ENCODE measurements at places on chromosomes 1 and 21.

DNA sequence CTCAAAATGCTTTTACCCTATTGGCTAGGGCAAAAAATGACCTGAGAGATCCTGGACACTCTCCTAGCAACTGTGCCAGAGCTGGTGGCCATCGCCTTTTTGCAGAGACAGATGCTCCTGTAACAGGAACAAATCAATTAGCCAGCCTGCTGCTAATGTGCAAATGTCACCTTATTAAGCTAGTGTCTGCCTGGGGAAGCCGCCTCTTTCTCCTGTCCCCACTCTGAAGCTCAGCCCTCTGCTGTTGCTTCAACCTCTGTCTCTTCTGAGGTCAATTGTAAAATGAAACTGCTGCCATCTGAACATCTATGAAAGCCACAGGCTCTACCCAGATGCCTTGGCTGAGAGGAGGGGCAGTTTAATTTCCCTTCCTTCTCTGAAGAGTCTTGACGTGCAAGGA, 85.5 kb upstream of the CACNA1E start:
- no peak for DNase-seq

DNA sequence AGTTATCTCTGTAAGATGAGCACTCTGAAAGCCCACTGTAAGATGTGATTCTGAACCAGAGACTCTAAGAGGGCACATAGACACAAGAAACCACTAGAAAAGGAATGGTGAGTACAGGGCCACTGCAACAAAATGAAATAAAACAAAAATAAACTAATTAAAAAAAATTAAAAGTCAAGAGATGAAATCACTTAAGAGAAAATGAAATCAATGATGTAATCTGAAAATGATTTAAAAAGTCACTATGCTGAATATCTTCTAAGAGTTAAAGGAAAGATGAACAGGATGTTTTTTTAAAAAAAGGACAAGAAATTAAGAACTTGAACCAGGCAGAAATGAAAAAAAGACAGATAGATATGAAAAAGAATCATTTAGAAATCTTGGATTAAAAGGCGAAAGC, 110.6 kb upstream of the OLIG2 start:
- DNase-seq = no peak

GRCh38 chr1:79380078-79380477, 373.5 kb upstream of the ADGRL4 start:
- no peak for DNase-seq

GRCh38 chr1:162983671-162984425, 85.3 kb upstream of the RGS4 start:
- DNase-seq = no peak

DNA sequence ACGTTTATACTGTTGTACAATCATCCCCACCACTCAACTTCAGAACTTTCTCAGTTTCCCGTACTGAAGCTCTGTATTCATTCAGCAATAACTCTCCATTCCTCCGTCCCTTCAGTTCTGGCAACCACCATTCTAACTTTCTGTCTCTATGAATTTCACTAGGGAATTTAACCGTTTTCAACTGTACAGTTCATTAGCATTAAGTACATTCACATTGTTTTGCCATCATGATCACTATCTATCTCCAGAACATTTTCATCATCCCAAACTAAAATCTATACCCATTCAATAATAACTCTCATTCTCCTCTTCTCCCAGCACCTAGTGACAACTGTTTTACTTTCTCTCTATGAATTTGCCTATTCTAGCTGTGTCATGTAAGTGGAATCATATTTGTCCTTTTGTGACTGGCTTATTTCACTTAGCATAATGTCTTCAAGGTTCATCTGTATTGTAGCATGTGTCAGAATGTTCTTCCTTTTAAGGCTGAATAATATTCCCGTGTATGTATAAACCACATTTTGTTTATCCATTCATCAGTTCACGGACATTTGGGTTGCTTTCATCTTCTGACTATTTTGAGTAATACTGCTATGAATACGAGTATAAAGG, 75.0 kb downstream of the CEP350 start:
- DNase-seq = no peak

DNA sequence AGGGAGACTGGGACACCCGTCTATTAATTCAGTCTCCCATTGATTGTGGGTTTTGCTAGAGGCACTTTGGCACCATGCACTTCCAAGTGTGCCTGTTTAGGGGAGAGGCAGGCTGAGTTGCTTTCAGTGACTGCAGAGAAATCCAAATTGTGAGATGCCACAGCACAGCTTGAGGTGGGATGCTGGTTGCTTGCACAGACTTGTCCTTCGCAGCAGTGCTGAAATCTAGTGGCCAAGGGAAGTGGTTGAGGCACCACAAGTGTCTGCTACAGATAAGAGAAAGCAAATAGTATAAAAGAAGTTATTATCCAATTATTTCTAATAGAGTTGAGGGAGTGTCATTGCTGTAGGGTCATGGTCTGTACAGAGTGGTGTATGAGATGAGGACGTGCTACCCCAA, 40.0 kb upstream of the APP start:
- DNase-seq = no peak

GRCh38 chr21:39052718-39053117, 130.5 kb downstream of the PSMG1 start:
- no peak for DNase-seq

DNA sequence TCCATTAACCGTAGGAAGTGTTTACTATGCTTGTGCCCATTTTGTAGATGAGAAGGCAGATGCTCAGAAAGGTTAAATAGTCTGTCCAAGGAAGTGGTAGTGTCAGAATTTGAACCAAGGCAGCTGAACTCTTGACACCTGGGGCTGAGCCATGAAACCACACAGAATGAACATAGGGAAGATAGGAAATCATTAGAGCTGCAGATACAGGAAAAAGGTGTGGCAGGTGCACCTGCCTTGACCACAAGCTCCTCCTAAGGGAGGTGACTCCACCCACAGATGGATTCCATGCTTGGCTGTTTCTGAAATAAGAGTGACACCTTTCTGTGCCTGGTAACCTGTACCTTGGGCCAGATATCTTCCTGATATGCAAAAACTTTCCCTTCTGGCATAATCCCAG, 69.9 kb upstream of the IGSF21 start:
- no peak for DNase-seq

DNA sequence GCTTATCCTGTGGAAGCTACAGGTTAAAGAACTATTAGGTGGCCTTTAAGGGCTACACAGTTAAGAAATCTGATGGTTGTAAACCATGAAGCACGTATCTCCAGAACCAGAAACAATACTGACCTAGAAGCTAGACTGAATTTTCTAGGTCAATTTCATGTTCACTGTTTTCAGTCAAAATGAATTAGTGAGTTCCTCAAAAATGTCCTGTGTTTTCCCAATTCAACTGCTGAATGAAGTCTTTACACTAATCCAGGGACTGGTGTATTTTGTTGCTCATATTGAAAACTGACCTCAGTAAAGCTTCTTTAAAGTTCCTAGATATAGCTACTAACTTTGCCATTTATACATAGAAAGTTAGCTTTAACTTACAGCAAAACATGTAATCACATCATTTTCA, 6.0 kb downstream of the HNRNPU start:
- DNase-seq = no peak

DNA sequence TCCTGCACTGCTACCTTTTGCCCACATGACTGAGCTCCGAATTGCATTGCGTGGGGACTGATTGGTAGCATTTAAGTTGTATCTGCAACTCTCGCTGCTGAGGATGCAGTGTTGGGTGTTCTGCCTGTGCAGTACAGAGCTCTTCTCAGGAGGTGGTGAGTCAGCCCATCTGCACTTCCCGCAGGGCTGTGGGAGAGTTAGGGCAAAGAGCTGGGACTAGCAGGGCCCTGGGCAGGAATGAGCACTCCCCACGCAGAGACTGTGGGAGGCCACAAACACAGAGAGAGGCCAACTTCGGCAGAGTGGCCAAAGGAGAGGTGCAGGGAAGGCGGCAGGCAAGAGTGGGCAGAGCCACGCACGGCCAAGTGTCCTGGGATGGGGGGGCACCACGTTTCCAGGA, 244.7 kb downstream of the SIPA1L2 start:
- DNase-seq = no peak

DNA sequence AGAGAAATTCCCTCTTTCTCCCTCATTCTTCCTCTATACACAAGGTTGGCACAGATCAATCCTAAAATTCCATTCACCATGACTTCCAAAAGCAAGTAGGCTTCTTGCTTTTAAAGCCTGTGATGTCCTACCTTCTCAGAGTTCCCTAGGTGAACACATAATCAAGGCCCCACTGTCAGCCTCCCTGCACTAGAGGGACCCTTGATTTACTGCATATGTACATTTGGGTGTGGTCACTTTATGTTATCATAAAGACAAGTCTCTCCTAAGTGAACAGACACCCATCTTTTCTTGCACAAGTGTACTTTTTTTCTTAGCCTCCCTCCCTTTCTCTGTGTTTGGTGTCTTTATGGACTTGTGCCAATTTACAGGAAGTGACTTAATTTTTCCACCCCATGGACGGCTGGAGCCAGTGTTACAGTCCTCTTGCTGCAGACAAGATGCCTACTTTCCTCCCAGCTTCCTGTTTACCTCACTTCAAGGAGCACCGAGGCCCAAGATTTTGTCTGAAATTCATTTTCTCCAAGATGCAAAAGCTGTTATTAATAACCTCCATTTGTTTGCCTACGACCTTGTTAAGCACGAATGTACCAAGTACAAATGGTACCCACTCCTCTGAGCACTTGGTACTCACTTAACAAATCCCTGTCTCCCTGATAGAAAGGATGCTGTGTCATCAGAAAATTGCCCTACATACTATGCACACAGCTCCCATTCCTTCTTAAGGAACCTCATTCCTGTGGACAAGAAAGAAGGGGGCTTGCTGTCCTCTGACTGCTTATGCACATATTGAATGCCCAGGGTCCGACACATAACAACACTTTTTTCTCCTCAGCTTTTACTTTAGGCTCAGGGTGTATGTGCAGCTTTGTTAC, 82.8 kb upstream of the SLC44A3 start:
- no peak for DNase-seq

- no peak for DNase-seq
Measured at GRCh38 chr21:41360072-41360821, 1.6 kb upstream of the MX2 start.

DNA sequence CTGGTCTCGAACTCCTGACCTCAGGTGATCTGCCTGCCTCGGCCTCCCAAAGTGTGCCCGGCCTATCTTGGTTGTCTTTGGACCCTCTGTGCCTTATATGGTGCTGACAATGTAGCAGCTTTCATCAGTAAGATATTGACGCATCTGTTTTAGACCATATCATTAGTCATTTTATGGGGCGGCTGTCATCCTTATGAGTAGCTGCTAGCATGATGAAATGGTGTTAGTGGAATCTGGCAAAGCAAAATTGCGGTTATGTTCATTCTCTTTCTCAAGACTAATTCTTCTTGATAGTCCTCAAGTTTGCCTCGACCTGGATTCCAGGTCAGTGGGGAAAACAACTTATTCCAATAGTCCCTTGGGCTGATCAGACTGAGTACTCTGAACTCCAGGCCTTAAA, 199.9 kb downstream of the PRDM2 start:
- no peak for DNase-seq

- no peak for DNase-seq
Measured at GRCh38 chr1:43518935-43519686, 11.6 kb upstream of the PTPRF start.

GRCh38 chr1:160351629-160352028, 8.4 kb downstream of the NCSTN start:
- DNase-seq = no peak

- no peak for DNase-seq
Measured at GRCh38 chr1:162712317-162713029, 78.0 kb upstream of the HSD17B7 start.

DNA sequence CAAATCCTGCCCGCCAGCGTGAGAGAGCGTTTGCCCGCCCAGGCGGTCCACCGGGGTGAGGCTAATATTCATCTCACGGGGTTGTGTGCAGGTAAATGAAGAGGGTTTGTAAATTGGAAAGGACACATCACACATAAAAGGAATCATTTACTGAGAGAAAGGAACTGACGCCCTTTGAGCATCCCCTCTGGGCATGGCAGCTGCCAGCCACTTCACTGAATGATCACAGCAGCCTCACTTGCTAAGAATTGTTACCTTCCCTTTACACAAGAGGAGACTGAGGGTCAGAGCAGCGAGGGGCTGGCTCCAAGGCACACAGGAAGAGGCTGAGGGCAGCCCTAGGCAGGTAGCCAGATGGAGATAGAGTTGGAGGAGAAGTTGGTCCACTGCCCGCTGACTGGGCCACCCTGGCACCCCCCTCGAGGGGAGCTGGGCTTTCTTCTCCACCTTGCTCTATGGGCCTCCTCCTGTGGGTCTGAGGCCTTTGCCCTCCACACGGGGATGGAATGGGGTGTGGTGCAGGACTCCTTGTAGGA, 96.0 kb downstream of the FOXD2 start:
- DNase-seq = no peak

DNA sequence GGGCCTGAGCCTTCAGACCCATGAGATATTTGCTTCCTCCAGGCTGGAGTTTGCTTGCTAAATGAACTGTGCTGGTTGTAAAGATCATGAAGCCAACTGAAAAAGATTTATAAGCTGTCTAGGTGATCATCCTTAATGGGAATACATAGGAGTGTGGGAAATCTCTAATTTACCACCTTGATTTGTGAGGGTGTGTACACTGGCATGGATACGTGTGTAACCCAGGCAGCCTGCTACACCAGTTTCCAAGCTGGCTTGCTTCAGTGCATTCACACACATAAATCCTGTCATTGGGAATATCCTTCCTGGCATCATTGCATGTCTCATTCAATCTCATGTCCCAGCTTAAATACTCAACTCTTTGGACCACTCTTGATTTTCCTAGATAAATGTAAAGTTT, 57.6 kb upstream of the GNG12 start:
- DNase-seq = no peak

GRCh38 chr1:202133001-202133400, 10.3 kb downstream of the GPR37L1 start:
- DNase-seq = no peak

- DNase-seq = no peak
Measured at GRCh38 chr21:38294609-38295008, 37.8 kb downstream of the KCNJ15 start.

- DNase-seq = no peak
Measured at GRCh38 chr1:93603601-93604000, 78.0 kb downstream of the BCAR3 start.

DNA sequence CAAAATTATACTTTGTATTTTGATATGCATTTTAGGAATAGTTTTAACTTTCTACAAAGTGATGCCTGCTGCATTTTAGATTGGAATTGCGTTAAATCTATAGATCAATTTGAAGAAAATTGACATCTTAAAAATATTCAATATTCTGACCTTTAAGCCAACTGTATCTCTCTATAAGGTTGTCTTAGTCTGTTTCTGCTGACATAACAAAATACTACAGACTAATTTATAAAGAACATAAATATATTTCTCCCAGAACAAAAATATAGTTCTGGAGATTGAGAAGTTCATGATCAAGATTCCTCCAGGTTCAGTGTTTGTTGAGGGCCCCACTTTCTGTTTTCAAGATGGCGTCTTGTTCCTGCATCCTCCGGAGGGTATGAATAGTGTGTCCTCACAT, 73.6 kb upstream of the NEGR1 start:
- DNase-seq = no peak
